ENCODE measurements at places on chromosomes 13 and 19. TPM values are rescaled to one million over a fixed set of nuclear protein-coding genes. Genes with fewer than 3 reads are reported as not detected.
A peak's percentile ranks its signal among the peaks of the same experiment; 100 is the strongest.

GRCh38 chr13:85985797-85986196 is 186.6 kb upstream of the SLITRK6 start:
- DNase-seq, result no peak
- no peaks in the 10 kb centered on the region for H3K27me3 ChIP-seq
- H3K36me3 ChIP-seq, result no peaks in the 10 kb centered on the region
- H3K27ac ChIP-seq, result no peak overlapping the region

- no peaks in the 10 kb centered on the region for H3K27me3 ChIP-seq
- H3K4me3 ChIP-seq, result no peak overlapping the region
- peaks cover 19% of the 10 kb centered on the region for H3K36me3 ChIP-seq
- H3K27ac ChIP-seq, result no peak overlapping the region
Measured at GRCh38 chr13:98839856-98840769, 87.6 kb upstream of the SLC15A1 start.

GRCh38 chr13:22114630-22115311 is 443.9 kb downstream of the FGF9 start:
- DNase-seq, result peak; percentile 86
- no peaks in the 10 kb centered on the region for H3K27me3 ChIP-seq
- no peaks in the 10 kb centered on the region for H3K36me3 ChIP-seq
- H3K4me3 ChIP-seq, result no peak overlapping the region
- peaks cover 22% of the 10 kb centered on the region for H3K4me1 ChIP-seq
- no peak overlapping the region for H3K27ac ChIP-seq

DNA sequence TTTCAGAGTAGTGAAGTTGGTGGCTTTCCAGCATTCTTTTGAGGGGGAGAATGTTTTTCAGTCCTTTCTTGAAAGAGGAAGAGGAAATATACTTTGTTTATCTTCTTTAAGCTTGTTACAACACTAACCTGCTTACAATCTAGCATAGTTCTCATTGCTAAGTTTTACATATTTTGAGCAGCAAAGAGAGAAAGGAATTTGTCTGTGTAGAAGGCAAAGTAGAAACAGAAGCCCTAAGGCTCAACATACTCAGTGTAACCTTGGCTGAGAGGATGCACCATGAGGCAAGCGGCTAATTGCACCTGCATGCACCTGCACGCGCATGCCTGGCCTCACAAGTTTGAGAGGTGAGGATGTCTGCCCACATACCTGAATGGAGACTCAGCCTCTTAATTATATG is 2.2 kb downstream of the FRY start:
- peaks cover 27% of the 10 kb centered on the region for H3K4me1 ChIP-seq
- no peak overlapping the region for H3K4me3 ChIP-seq
- no peaks in the 10 kb centered on the region for H3K36me3 ChIP-seq
- no peaks in the 10 kb centered on the region for H3K27me3 ChIP-seq
- H3K27ac ChIP-seq, result no peak overlapping the region

GRCh38 chr19:43773725-43774102 is 7.1 kb downstream of the KCNN4 start:
- peaks cover 36% of the 10 kb centered on the region for H3K36me3 ChIP-seq
- H3K4me1 ChIP-seq, result peaks cover 36% of the 10 kb centered on the region
- H3K27me3 ChIP-seq, result no peaks in the 10 kb centered on the region
- no peak for DNase-seq
- H3K27ac ChIP-seq, result no peak overlapping the region

- no peaks in the 10 kb centered on the region for H3K4me1 ChIP-seq
- no peak overlapping the region for H3K27ac ChIP-seq
- no peaks in the 10 kb centered on the region for H3K27me3 ChIP-seq
- no peak overlapping the region for H3K4me3 ChIP-seq
- H3K36me3 ChIP-seq, result no peaks in the 10 kb centered on the region
Measured at GRCh38 chr13:71524613-71525304, 342.2 kb downstream of the DACH1 start.

DNA sequence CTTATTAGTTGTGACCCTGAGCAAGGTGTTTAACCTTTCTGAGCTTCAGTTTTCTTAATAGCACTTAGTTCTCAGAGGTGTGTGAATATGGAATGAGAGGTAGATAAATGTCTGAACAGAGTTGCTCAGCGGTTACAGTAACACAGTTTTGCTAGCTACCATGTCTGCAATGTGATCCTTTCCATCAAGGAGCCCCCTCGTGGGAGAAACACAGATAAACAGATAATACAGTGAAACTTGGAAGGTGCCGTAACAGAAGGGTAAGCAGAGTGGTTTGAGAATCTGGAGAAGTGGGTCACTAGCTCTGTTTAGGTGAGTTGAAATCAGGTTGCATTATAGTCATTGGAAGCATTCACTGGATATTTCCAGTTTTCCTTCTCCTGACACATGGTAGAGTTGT is 38.9 kb downstream of the IRS2 start:
- H3K4me3 ChIP-seq, result no peak overlapping the region
- no peak overlapping the region for H3K27ac ChIP-seq
- no peaks in the 10 kb centered on the region for H3K27me3 ChIP-seq
- no peaks in the 10 kb centered on the region for H3K36me3 ChIP-seq
- no peak for DNase-seq

DNA sequence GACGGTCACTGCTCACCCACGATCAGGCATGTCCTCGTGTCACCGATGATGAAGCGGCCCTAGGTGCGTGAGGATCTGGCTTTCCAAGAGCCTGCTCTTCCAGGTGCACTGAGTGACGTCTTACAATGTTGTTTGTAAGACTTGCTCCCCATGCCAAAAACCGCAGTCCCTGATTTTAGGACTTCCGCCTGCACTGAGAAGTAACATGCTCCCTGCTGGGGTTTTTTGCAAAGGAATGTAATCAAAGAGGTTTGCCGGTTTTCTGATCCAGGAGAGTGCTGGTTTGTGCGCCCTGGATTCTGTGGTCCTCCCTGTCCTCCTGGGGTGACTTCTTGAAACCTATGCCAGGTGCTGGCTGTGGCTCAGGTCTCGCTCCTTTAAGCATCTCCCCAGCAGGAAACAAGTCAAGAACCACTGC is 38.8 kb downstream of the MYO9B start:
- H3K27ac ChIP-seq, result no peak overlapping the region
- H3K27me3 ChIP-seq, result no peaks in the 10 kb centered on the region
- H3K4me3 ChIP-seq, result no peak overlapping the region
- H3K4me1 ChIP-seq, result no peaks in the 10 kb centered on the region

- H3K27me3 ChIP-seq, result no peaks in the 10 kb centered on the region
- H3K27ac ChIP-seq, result no peak overlapping the region
- no peak overlapping the region for H3K4me3 ChIP-seq
Measured at GRCh38 chr19:3518255-3518654, 12.1 kb downstream of the FZR1 start.

DNA sequence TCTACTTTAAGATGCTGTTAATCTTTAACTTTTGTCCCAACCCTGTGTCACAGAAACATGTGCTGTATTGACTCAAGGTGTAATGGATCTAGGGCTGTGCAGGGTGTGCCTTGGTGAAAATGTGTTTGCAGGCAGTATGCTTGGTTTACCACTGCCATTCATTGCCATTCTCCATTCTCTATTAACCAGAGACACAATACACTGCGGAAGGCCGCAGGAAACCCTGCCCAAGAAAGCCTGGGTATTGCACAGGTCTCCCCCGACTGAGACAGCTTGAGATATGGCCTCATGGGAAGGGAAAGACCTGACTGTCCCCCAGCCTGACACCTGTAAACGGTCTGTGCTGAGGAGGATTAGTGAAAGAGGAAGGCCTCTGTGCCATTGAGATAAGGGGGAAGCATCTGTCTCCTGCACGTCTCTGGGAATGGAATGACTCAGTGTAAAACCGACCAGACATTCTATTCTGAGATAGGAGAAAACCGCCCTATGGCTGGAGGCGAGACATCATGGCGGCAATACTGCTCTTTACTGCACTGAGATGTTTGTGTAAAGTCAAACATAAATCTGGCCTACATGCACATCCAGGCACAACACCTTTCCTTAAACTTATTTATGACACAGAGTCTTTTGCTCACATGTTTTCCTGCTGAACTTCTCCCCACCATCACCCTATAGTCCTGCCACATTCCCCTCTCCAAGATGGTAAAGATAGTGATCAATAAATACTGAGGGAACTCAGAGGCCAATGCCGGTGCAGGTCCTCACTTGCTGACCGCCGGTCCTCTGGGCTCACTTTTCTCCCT is 13.1 kb upstream of the ZNF888 start:
- peaks cover 6% of the 10 kb centered on the region for H3K36me3 ChIP-seq
- H3K27me3 ChIP-seq, result no peaks in the 10 kb centered on the region
- no peak overlapping the region for H3K27ac ChIP-seq
- DNase-seq, result no peak
- H3K4me1 ChIP-seq, result peaks cover 9% of the 10 kb centered on the region

GRCh38 chr13:67087527-67087926 is 142.6 kb downstream of the PCDH9 start:
- no peak overlapping the region for H3K4me3 ChIP-seq
- no peaks in the 10 kb centered on the region for H3K36me3 ChIP-seq
- H3K27ac ChIP-seq, result no peak overlapping the region
- no peak for DNase-seq
- no peaks in the 10 kb centered on the region for H3K27me3 ChIP-seq
- H3K4me1 ChIP-seq, result no peaks in the 10 kb centered on the region

DNA sequence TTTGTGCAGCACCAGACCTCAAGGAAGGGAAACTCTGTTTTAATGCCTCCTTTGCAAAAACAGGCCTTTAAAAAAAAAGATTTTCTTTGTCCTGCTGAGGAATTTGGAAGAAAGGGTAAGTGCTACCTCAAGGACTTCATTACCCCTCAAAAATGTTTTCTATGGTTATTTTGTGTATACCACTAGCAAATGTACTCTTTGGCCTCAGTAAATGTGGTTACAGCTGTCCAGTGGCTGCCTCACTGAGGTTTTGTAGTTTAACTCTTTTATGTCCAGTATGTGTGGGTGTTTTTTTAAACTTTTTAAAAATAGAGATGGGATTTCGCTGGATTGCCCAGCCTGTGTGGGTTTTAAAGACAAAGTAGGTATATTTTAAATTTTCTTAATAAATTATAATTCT is 42.2 kb upstream of the TSC22D1 start:
- H3K4me1 ChIP-seq, result no peaks in the 10 kb centered on the region
- no peak for DNase-seq

- H3K36me3 ChIP-seq, result peaks cover 24% of the 10 kb centered on the region
- H3K27me3 ChIP-seq, result no peaks in the 10 kb centered on the region
- no peak overlapping the region for H3K4me3 ChIP-seq
- H3K4me1 ChIP-seq, result peaks cover 3% of the 10 kb centered on the region
- no peak overlapping the region for H3K27ac ChIP-seq
- peak; percentile 24 for DNase-seq
Measured at GRCh38 chr19:18063463-18063862, 23.3 kb downstream of the IL12RB1 start.

DNA sequence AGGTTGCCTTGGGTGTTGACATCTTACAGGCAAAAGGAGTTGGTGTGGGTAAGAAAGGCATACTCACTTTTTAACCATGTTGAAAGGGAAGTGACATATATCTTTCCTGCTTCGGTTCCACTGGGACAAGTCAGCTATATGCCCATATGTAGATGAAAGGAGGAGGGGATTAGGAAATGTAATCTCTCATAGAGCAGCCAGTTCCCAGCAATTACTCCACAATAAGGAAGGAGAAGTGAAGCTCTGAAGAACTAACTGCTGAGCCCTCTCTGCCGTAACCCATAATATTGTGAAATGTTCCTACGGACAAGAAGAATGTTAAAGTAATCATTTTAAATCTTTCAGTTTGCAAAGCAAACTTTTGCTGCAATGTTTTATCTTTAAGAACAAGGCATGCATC is 82.2 kb downstream of the EDNRB start:
- H3K27me3 ChIP-seq, result no peaks in the 10 kb centered on the region
- no peak for DNase-seq
- H3K4me3 ChIP-seq, result no peak overlapping the region
- H3K27ac ChIP-seq, result no peak overlapping the region
- no peaks in the 10 kb centered on the region for H3K4me1 ChIP-seq

DNA sequence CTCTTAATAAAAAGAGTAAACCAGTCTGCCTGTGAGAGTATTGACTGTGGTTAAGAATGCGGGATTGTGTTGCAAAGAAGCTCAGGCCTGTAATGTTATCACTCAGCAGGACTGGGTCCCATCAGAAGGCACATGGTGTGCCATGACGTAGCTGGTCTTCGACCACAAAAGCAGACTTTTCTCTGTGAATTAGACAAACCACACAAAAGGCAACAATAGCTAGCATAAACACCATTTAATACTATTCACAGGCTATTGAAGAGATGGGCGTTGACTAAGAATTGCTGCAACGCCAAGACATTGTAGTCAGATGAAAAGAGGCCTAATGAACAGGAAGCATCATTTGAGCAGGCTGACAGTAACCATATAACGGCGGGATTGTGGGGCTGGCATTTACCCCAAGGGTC is 235.6 kb upstream of the SOX21 start:
- H3K4me3 ChIP-seq, result no peak overlapping the region
- no peaks in the 10 kb centered on the region for H3K4me1 ChIP-seq
- H3K27ac ChIP-seq, result no peak overlapping the region
- no peak for DNase-seq
- H3K36me3 ChIP-seq, result no peaks in the 10 kb centered on the region

DNA sequence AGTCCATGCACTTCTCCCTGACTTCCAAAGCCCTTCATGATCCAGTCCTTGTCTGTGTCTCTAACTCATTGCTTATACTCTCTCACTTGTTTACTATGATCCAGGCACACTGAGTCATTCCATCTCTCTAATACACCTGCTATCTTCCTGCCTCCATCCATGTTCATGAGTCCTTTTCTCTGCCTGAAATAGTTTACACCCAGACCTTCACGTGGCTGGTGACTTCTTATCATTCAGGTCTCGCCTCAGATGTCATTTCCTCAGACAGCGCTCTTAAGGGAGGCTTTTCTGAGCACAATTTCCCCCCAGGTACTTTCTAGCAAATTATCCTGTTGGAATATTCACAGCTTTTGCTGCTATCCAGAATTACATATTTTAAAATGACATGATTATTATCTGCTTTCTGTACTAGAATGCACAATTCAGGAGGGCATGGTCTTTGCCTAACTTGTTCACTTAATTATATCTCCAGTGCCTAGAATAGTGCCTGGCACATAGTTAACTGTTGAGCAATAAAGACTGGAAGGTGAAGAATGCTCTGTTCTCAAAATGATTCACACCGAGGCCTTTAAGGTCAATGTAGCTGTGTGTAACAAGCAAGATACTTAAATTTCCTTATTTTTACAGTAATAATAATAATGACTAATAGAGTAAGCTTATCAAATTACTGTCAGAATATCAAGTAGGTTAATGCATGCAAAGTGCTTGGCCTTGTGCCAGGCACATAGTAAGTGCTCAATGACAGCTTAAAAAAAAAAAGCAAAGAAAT is 183.7 kb upstream of the SPRY2 start:
- no peak for DNase-seq
- no peak overlapping the region for H3K4me3 ChIP-seq
- no peaks in the 10 kb centered on the region for H3K27me3 ChIP-seq
- H3K36me3 ChIP-seq, result no peaks in the 10 kb centered on the region

DNA sequence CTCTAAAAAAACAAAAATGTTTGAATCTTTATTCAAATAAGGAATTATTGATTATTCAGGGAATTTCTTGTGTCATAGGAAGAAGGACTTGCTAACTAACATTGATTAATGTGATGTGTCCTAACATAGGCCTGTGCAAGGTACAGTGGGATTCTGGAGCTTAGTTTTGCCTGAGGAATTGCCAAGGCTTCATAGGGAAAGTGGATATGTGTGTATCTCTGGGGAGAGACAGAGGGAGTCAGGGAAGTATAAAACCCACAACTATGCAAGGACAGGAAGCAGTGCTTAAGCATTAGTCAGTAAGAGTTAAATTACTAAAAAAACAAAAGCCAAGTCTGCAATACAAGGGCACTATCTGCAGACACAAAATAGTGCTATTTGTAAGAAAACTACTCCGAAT is 59.6 kb downstream of the WDFY2 start:
- H3K36me3 ChIP-seq, result no peaks in the 10 kb centered on the region
- no peaks in the 10 kb centered on the region for H3K27me3 ChIP-seq
- H3K4me1 ChIP-seq, result peaks cover 54% of the 10 kb centered on the region

C1QTNF9B gene
- not detected for polyA plus RNA-seq

ACP7 gene
- polyA plus RNA-seq, result not detected

SCN1B gene
- 0.64 TPM for polyA plus RNA-seq
